ENCODE measurements at places on chromosomes 16 and 17.

- DNase-seq, result no peak
Observed at GRCh38 chr16:49340466-49340865, 33.1 kb upstream of the C16orf78 start.

- no peak for DNase-seq
Observed at GRCh38 chr17:70588003-70588402, 418.7 kb downstream of the KCNJ2 start.

- no peak for DNase-seq
Observed at GRCh38 chr17:81741594-81742452, 29.7 kb downstream of the SLC25A10 start.

DNA sequence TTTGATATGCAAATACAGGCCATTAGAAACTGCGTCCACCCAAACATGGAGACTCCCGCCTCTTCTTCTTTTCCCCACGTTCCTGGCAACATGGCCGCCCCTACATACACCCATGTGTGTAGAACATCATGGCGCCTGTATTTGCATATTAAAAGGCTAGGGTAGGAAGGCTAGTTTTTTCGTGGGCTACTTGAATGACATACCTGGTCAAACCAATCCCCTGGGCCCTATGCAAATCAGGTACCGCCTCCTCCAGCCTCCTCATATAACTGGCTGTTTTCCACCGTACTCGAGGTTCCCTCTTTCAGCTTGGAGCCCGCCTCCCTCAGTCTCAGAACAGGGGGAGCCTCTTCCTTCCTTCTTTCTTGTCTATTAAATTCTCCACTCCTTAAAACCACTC, 840 bp upstream of the CD300LB start:
- no peak for DNase-seq

DNA sequence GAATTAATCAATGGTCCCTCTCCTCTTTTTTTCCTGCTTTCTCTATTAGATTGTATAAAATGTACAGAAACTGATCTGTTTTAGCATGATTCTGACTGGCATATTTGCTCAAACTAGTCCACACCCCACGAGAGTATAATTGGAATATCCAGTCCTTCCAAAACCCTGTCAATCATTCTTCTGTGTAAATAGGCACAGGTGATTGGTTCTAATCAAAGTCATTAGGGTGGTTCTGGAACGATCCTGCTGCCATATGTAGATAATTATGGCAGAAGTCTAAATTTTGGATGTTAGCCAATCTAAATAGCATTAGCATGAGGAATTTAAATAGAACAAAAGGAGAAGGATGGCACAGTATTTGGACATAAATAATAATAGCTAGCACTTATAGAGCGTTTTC, 165.7 kb downstream of the SHISA6 start:
- DNase-seq, result no peak

GRCh38 chr17:40130352-40131042, 8.7 kb downstream of the MSL1 start:
- DNase-seq, result no peak

GRCh38 chr16:26464576-26465266, 602.0 kb upstream of the C16orf82 start:
- DNase-seq, result no peak

DNA sequence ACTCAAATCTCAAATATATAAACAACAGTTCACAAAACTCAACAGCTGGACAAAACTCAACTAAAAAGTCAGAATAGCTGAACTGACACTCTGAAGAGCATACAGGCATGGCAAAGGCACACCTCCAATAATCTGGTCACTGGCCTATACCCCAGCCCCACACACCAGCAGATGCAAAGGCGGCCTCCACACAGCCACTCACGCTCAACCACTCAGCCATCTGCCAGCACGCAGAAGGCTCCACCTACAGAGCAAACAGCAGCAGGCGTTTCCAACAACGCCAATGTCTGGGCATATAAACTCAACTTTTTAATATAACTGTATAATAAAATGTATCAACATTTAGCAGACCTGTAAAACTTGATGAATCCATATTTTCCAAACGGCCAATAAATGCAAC, 17.2 kb downstream of the USP7 start:
- DNase-seq, result no peak

DNA sequence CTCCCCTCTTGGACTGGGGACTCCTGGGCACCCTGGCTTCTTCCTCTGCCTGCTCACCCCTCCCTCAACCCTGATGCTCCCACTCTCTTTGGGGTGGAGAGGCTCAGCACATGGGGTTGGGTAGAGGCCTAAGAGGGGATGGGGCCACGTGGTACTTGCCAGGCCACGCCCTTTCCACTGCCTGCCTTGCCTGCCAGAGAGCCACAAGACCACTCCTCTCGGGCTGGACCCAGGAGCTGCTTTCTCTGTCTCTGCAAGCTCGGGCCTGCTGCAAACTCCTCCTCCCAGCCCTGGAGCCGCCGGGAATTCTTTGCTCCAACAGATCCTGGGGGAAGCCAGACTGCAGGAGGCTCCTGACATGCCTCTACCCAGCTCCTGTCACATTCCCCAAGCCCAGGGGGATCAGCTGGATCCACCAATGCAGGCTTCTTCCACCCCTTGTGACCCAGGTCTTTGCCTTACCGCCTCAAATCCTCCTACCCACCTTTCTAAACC, 11.8 kb downstream of the DLX4 start:
- DNase-seq, result no peak

DNA sequence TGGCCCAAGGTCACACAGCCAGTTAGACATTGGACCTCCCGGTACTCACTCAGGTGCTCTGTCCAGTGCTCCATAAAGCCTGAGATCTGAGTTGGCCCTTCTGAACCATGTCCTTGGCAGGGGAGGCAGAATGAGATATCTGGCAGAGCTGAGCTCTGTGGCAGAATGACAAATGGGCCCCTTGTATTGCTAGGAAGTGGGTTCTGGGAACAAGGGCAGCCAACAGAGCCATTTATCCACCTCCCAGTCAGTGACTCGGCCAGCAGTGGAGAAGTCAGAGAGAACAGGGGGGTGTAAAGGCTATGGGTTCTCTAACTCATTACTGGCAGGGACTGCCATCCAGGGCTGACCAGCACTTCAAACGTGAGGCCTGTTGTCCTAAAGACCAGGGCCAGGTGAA, 117.1 kb upstream of the NLRP1 start:
- no peak for DNase-seq

- DNase-seq, result peak; percentile 4
Observed at GRCh38 chr17:69075823-69076222, 15.1 kb upstream of the ABCA9 start.

DNA sequence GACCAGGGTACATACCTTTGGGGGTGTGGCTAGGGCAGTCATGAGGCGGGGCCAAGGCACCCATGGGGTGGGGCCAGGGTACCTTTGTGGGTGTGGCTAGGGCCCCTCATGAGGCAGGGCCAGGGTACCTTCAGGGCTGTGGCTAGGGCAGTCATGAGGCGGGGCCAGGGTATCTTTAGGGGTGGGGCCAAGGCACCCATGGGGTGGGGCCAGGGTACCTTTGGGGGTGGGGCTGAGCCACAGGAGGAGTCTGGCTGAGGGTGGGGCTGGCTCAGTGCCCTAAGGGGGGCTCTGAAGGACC, 3.5 kb downstream of the GNG13 start:
- DNase-seq, result no peak

DNA sequence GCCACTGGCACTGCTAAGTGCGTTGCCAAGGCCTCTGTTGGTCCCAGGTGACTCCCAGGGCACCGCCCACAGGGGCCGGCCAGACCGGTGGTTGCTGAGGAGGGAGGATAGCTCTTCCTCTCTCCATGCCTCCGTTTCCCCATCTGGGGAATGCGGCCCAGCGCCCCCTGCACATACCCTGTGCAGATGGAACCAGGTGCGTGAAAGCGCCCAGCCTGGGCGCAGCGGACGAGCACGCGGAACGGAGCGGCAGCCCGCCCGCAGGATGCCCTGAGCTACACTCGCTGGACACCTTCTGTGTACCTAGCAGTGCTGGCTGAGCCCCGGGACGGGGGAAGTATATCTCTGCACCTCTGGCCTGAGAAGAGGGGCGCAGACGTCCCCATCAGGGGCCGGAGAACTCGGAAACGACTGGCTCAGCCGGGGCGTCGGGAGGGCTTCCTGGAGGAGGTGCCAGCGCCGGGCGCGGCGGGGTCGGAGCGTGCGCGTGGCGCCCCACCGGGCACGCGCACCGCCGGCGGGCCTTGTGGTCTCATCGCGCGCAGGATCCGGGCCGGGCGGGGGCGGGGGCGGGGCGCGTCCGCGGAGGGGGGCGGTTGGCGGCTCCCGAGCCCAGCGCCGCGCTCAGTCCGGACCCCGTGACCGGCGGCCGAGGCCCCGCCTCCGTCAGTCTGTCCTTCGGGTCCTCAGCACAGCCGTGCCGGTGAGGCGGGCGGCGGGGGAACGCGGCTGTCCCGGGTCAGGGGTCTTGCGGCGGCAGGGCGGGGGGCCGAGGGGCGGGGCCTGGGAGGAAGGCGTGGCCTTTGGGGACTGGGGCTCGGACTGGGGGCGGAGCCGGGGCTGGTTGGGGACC, at the start of the genes CCDC78 and HAGHL:
CCDC78 (minus strand) TSS at position 6 of the 853 bp plus-strand sequence. CDS start 76 bp downstream, outside the sequence.
HAGHL (plus strand) TSS at position 669 of the 853 bp plus-strand sequence. CDS start 404 bp downstream, outside the sequence.
- DNase-seq, result peak; percentile 41

GRCh38 chr17:34581446-34582184, 2.2 kb downstream of the TMEM132E start:
- DNase-seq, result no peak

GRCh38 chr16:52074133-52074532, 472.8 kb downstream of the TOX3 start:
- no peak for DNase-seq

DNA sequence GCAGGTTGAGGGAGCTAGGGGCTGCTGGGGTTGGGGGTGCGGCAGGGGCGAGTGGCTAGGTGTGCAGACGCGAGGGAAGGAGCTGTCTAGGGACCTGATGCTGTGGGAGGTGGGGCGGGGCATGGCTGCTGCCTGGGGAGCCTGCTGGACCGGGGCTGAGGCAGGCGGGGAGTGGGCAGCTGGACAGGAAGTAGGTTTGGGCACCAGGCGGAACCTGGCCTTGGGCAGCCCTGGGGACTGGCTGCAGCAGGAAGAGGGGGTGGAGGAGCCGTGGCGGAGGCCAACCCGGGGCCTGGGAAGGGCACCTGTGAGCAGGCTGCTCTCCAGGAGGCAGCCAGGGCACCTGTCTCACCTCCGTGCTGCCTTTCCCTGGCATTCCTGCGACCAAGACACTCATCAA, 5.9 kb upstream of the DNASE1L2 start:
- no peak for DNase-seq

GRCh38 chr17:7633093-7633492, 3.2 kb downstream of the SHBG start:
- DNase-seq, result no peak

DNA sequence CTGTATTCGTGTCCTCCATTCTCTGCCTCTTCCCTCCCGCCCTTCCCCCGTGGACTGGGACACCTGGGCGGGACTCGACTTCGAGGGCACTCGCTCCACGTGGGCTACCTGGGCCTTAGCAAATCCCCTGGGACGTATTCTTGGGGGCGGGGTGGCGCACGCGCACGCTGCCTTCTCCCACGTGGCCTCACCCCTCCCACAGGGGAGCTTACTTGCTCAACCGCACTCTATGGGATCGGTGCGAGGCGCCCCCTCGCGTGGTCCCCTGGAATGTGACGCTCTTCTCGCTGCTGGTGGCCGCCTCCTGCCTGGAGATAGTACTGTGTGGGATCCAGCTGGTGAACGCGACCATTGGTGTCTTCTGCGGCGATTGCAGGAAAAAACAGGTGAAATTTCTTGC, 3.5 kb downstream of the VMO1 start:
- DNase-seq, result no peak

- no peak for DNase-seq
Observed at GRCh38 chr17:58376472-58377000, 24.5 kb upstream of the SUPT4H1 start.

DNA sequence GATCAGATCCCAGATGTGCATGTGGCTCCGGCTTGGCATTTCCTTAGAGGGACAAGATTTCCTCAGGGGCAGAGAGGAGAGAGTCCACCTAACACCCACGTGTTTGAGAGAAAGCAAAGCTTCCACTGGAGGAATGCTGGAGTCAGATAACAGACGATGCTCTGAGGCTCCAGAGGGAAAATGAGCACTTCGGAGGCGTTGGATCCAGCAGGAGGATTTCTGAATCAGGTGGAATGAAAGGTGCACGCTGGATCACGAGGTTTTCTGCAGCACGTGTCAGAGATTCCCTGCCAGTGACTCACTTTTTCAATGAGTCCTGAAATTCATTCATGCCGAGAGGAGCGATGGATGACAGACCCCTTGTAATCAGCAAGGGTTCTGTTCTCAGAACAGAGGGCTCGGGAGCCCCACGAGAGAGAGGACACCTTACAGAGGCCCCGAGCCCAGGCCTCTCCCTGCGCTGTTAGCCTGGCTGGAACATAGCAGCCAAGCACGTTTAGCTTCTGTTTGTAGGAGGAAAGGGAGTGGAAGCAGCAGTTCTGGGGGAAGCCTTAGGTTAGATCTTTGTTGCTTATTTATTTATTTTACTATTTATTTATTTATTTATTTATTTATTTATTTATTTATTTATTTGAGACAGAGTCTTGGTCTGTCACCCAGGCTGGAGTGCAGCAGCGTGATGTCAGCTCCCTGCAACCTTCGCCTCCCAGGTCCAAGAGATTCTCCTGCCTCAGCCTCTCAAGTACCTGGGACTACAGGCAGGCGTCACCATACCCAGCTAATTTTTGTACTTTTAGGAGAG, 49.3 kb upstream of the JPH3 start:
- DNase-seq, result no peak

DNA sequence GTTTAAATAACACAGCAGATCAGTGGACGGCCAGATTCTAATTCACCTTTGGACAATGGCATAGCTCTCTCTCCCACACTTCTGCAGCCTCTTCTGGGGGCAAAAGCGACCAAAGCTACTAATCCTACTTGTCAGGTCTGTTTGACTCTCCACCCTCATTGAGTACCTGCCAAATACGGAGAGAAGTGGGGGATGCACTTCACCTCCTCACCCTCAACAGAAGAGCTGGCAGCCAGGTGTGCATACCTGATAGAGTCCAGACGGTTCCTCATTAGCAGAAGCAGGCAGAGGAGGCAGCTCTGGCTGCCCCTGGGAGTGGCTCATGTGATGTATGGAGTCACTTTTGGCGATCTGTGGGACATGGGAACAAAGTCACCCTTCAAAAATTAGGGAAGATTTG, 4.9 kb downstream of the DNAH3 start:
- DNase-seq, result no peak

DNA sequence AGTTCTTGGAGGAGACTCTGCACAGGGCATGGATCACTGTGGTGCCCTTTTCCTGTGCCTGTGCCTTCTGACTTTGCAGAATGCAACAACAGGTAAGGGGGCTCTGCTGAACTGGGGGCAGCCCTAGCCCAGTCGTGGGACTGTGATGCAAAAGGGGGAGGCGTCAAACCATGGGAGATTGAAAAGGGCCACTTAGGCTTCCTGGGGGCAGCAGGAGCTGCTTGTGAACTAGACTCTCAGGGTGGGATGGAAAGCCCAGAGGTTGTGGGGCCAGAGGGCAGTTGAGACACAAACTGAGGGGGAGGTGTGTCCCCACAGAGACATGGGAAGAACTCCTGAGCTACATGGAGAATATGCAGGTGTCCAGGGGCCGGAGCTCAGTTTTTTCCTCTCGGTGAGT, 19.6 kb downstream of the ADGRG5 start:
- no peak for DNase-seq
